ENCODE measurements at places on chromosomes 1 and 21. TPM values are rescaled to one million over a fixed set of nuclear protein-coding genes. Genes with fewer than 3 reads are reported as not detected.

TRIM45 gene
- 16.9 TPM for total RNA-seq

ATP1A4 gene
- total RNA-seq = 2.4 TPM

TP73 gene
- 0.39 TPM for total RNA-seq

FCGR2B gene
- not detected for total RNA-seq

FALEC gene
- not detected for total RNA-seq

GREM2 gene
- total RNA-seq = under 0.01 TPM

SPRR2A gene
- not detected for total RNA-seq

GSTM1 gene
- not detected for total RNA-seq

FAM43B gene
- 0.39 TPM for total RNA-seq

MTF1 gene
- total RNA-seq = 3.5 TPM

CLCN6 gene
- 5.5 TPM for total RNA-seq

GSTM4 gene
- total RNA-seq = 4.0 TPM

CELA3A gene
- not detected for total RNA-seq

CELSR2 gene
- 8.6 TPM for total RNA-seq

TNFRSF4 gene
- total RNA-seq = not detected

SMIM1 gene
- total RNA-seq = 4.7 TPM

CFHR5 gene
- total RNA-seq = not detected

MEGF6 gene
- 4.0 TPM for total RNA-seq

PRR9 gene
- total RNA-seq = 6.4 TPM
